Amygdala (tissue), 56 donors: ENCODE measurements at places on chromosomes 1 and 21.

GRCh38 chr1:226457307-226457712 is 49.4 kb upstream of the PARP1 start:
- no peak for DNase-seq

DNA sequence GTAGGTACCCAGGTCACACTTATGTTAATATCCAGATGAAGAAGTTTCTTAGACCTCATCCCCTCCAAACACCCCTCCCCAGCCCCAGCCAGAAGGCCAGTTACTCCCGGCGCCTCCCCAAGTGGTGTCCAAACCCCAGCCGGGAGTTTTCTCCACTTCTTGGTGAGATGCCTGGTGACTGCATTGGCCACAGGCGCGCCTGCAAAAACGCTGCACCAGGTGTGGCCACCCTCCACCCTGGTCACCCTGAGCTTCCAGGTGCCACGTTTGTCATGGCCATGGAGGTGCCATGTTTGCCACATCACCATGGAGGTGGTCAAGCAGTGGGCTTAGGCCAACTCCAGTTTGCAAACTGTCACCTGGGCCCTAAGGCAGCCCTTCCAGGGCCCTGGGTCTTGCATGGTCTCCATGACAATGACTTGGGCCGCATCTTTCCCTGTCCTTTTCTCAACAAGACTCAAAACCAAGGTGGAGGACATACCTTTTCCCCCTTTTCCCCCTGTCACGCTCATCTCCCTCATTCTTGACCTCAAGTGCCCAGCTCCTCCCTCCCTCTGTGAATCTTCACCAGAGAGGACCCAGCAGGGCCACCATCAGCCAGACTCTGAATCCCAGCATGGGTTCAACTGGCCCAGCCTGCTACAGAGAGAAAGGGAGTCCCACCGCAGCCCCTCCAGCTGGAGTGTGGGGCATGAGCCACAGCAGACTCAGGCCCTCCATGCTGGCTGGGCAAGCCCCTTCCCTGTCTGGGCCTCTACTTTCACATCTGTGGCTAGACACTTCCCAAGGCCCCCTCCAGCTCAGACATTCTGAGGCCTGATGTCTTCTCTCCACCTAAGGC is 125.9 kb upstream of the ZBTB40 start:
- no peak for DNase-seq

DNA sequence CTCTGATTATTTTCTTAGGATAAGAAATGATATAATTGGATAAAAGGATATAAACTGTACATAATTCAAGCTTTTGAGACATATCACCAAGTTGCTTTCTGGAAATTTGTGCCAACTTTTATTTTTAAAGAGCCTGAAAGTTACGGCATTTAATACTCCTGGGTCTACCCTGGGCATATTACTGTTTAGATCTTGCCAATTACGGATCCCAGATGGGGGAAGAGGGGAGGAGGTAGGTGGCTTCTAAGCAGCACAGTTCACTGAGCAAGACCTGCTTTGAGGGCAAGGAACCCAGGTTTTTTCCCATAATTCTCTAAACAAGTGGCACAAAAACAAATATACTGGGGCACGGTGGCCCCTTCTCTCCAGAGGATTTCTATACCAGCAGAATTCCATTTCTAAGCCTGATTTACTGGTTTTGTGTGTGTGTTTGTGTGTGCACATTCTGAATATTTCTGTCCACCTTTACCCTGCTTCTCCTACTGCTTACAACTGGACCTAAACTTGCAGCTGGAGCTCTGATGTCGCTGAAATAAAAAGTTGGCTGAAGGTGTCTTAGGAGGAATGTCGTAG is 76.7 kb downstream of the LAMC2 start:
- no peak for DNase-seq

DNA sequence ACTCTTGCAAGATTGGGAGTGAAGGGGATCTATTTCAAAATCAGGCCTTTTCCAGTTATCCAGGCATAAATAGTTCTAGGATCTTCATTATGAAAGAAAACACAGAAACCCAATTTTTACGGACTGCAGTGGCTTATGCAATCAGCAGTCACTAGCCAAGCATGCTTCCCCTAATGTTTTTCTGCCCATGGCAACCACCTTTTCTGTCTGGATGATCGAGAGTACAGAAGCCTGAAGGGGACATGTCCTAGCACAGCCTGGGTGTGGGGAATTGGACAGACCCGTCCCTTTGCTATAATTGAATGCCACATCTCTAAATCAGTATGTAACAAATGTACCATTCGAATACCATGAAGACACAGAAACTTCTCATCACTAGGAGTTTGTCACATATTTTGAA is 29.8 kb upstream of the NCAM2 start:
- DNase-seq: peak; percentile 48

GRCh38 chr1:223774134-223774814 is 61.9 kb downstream of the CAPN2 start:
- DNase-seq: no peak

- DNase-seq: no peak
Observed at GRCh38 chr1:110144366-110144765, 5.9 kb upstream of the SLC6A17 start.

DNA sequence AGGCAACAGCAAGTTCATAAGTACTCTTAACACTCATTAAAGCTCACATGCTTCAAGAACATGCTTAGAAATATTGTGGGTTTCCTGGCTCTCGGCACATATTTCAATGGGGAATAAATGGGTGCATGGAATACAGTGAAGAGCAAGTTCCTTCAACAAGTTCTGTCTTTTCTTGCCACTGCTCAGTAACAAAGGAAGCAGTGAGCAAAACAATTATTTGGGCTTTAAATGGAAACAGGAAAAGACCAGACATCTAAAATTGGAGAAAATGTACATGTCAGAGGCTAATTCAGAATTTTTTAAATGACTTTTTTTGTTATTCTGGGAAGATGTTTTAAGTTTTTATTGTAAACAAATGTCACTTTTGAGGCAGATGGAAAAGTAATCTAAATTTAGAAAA is 478.7 kb downstream of the SETD4 start:
- no peak for DNase-seq

- no peak for DNase-seq
Observed at GRCh38 chr1:205037539-205037938, 5.5 kb upstream of the CNTN2 start.
